ENCODE measurements at places on chromosomes 7 and 10.

- no peak for DNase-seq
Measured at GRCh38 chr7:116351966-116352365, 141.6 kb downstream of the TES start.

DNA sequence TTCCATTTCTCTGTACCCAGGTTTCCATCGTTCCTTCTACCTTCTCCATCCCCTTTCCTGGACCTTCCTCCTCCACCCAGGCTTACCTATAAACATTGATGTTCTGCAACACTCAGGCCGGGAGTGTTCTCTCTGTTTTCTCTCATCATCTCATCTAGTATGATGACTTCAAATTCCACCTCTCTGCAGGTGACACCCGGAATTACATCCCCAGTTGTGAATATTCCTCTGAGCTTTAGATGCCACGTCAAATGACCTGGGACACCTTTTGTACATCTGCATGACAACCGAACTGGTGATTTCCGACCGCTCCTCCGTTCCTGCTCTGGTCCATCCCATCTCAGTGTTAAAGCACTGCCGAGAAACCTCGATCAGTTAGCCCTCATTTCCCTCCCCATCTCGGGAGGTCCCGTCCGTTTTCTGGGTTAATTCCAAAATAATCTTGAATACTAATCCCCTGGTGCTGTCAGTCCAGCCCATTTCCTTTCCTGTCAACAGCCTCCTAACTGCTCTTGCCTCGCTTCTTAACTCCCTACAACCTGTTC lies 76.7 kb upstream of the SAMD8 start:
- DNase-seq, result no peak

- no peak for DNase-seq
Measured at GRCh38 chr7:104878577-104878976, 135.4 kb upstream of the KMT2E start.

DNA sequence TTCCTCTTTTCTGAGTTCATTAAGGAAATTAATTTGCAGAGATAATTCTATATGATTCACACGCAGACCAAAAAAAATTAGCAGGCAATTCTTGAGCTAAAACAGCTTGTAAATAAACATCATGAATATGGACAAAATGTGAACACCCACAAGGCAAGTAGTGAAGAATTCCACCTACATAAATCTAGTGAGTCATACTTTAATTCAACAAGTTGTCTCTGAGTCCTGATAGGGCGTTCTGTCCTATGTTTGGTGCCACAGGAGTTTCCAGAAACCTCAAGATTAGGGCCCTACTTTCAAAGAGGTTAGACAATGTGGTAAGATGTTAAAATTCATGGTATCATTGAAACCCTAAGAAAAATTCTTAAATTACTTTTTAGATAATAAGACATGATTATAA lies 122.3 kb downstream of the SGMS1 start:
- DNase-seq, result no peak

DNA sequence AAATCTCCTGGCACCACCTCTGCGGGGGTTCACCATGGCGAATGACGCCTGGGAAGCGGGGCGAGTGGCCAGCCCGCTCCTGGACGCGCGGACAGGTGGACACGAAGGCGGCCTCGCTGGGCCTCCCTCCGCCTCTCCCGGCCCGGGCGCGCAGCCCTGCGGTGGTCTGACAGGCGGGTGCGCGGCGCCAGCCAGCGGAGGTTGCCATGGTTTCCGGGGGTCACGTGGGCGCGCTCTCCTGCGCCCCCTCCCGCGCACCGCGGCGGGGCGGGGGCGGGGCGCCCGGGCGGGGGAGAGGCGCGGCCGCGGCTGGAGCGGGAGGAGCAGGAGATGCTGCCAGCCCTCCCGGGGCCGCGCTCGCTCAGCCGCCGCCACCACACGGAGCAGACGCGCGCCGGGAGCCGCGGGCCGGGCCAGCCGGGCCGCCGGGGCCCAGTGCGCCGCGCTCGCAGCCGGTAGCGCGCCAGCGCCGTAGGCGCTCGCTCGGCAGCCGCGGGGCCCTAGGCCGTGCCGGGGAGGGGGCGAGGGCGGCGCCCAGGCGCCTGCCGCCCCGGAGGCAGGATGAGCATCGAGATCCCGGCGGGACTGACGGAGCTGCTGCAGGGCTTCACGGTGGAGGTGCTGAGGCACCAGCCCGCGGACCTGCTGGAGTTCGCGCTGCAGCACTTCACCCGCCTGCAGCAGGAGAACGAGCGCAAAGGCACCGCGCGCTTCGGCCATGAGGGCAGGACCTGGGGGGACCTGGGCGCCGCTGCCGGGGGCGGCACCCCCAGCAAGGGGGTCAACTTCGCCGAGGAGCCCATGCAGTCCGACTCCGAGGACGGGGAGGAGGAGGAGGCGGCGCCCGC lies at the start of gene PRKAR2B:
PRKAR2B (plus strand) TSS at position 359 of the 848 bp plus-strand sequence; CDS start at position 562, 203 bp downstream.
- DNase-seq, result peak; percentile 89

DNA sequence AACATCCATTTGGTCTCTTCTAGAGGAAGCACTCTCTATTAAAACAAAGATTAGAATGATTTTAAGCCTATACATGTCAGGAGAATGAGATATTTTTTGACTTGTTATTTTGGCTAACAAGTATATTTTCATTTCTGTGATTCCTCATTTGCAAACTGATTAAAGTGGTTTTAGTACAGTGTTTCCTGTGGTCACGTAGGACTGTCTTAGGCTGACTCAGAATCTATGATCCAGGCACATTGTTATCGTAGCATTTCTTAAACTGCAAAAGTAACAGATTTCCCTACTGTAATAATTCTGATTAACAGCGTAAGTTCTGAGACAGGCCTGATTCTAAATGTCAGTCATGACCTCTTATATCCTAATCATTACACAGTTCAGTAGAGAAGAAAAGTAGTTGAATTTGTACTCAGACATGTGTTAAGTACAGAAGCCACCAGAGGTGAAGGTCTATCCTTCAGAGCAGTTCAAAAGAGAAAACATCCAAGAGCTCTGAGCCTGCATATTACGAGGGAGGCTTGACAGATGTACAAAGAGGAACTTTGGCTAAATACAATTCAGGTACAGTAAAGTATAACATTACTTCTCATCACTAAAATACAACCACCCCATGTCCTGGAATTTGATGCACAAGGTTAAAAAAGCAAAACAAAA lies 124.1 kb upstream of the TEX47 start:
- DNase-seq, result no peak

- no peak for DNase-seq
Measured at GRCh38 chr7:101308245-101309085, 13.1 kb downstream of the IFT22 start.

DNA sequence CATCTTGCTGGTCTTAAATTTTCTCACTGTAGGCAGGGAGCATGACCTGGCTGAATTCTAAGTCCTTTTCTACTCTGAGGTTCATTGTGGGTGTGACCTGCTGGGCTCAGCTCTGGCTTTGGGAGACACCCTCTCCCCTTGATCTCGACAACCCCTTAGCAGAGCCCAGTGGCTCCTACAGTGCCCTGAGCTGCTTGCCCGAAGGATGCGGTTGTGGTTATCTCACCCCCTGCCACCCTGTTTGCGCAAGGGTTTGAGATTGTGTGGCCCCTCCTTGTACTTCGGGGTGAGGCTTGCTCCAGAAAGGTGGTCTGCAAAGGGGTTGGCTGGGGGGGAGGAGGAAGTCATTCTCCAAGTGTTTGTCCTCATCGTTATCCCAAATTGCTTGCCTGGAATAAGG lies 55.3 kb downstream of the TCF7L2 start:
- DNase-seq, result no peak

DNA sequence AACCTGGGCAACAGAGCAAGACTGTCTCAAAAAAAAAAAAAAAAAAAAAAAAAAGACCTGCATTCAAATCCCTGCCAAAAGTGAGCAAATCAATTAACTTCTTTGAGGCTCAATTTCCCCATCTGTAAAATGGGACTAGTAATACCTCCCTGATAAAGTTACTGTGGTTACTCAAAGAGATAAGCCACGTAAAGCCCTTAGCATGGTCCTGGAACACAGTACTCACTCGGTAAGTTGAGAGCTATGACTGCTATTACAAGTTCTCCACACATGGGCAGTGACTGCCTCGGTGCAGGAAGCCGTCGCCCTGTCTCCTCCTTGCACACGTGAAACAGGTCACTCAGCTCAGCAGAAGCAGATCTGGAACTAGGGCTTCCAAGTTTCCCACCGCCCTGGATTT lies 37.9 kb downstream of the DDIT4 start:
- no peak for DNase-seq

DNA sequence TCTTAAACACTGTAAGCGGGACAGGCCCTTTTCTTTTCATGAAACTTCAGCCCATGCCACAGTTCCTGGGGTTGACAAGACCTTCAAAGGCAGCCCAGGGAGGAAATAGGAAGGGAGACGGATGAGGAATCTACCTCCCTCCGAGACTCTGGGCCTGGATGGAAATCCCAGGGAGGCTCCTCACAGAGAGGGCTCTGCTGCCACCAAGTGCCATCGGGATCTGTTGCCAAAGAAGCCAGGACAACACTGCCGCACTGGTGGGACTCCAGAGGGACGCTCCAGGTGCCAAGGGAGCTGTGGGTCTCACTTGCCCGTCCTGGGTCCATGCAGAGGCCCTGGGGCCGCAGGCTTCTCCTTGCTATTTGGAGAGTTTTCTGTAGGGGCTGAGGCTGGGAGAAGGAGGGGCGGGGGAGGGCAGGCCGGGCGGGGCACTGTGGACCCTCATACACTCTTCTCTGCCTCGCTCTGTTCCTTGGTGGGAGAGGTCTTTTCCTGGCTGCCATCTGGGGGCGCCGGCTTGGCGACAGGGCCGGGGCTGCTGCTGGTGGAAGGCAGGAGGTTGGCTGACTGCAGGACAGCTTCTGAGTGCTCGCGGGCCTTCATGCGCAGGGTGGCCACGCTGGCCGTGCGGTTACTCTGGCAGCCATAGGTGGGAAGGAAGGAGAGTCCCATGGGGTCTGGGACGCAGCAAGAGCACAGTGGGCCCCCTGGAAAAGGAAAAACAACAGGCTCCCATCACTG lies 30.0 kb downstream of the DRGX start:
- DNase-seq, result no peak

GRCh38 chr7:155316427-155317113 lies 18.9 kb downstream of the INSIG1 start:
- no peak for DNase-seq

- peak; percentile 12 for DNase-seq
Measured at GRCh38 chr10:71708301-71708703, 11.3 kb downstream of the C10orf105 start.

GRCh38 chr10:113683300-113683699 lies 3.6 kb downstream of the CASP7 start:
- DNase-seq, result no peak

- DNase-seq, result no peak
Measured at GRCh38 chr7:41439515-41439879, 263.4 kb downstream of the INHBA start.

DNA sequence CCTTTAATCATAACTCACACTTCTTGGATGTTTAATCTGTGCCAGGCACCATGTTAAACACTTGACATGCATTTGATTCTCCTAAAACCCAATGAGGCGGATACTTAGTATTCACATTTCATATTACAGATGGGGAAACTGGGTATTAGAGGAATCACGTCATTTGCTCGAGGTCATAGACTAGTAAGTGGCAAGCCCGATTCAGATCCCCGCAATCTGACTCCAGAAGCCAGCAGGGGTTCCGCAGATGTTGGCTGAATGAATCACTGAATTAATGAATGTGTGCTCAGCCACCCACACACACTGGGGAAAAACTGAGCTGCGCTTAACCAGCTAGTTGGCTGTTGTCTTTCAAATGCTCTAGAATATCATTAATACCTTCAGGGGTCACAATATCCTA lies 22.5 kb upstream of the ENO4 start:
- DNase-seq, result no peak

DNA sequence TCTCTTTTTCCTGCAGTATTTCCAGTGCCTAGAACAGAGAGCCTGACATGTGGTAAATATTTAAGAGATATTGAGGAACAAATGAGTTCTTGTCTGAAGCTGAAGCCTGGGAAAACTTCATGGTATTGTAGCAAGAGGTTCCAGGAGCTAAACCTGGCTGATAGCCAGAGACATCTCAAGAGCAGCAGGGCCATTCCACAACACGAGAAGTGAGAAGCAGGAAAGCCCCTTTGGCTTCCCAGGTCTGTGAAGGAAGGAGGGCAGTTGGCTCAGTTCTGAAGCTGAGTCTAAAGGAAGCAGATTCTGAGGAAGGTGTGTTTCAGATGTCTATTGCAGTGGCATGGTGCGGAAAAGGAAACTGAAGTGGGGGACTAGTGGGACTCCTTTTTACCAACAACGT lies 63.8 kb upstream of the FAM204A start:
- no peak for DNase-seq

- DNase-seq, result no peak
Measured at GRCh38 chr10:33559105-33559504, 224.6 kb upstream of the NRP1 start.

GRCh38 chr7:118369987-118370386 lies 145.5 kb downstream of the ANKRD7 start:
- DNase-seq, result no peak

DNA sequence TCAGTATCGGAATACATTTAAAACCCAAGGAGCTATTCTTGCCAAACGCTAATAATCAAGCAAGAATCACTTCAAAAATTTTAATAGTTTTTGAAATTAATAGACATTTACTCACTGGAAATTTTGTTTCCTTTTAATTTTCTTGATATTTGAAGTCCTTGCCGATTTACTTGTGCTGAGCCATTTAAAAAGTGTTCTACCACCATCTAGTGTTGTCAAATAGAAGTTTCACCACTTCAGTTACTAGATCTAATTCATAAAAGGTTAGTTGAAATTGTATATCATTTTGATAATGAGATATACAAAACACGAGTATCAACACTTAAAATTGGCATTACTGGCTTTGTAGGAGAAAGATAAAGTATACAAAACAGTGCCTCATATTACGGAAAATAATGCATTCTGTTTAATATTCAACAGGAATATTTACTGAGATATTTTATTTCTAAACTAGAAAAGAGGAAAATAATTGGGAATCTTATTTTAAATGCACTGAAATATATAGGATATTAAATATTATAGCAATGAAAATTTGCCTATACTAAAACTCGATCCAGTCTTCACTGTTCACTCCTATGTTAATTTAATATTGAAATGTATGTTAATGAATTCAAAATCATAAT lies 664.8 kb upstream of the SEMA3D start:
- DNase-seq, result peak; percentile 12

GRCh38 chr7:21355406-21355874 lies 72.4 kb upstream of the SP4 start:
- DNase-seq, result no peak

Data from NCI-H1930 (cell line).